Activated T-helper 2 cell treated with anti-CD3 and anti-CD28 coated beads, Interferon-gamma antibody, Interleukin-2, Interleukin-4, amounts not matched to agents 10 μg/mL and 5 μg/mL and 100 μg/mL, durations not matched to agents 14 hours and 24 hours and 36 hours (primary cell): ENCODE measurements at places on chromosomes 6 and 20. TPM values are rescaled to one million over a fixed set of nuclear protein-coding genes. Genes with fewer than 3 reads are reported as not detected.

BCAS1 gene
- total RNA-seq, result not detected in 2 replicates

MCHR2 gene
- total RNA-seq, result not detected in 2 replicates

SMOC2 gene
- not detected in 2 replicates for total RNA-seq

FUCA2 gene
- total RNA-seq, result 20.9 and 22.8 TPM in 2 replicates

CLIC5 gene
- 3.0 and 3.8 TPM in 2 replicates for total RNA-seq

BHLHE23 gene
- total RNA-seq, result not detected in 2 replicates

HDGFL1 gene
- not detected in 2 replicates for total RNA-seq

KHDC1L gene
- 0.32 TPM in 1 of 2 replicates, not detected in the other for total RNA-seq

FAM83B gene
- not detected in 2 replicates for total RNA-seq

SNTA1 gene
- 1.1 and 1.6 TPM in 2 replicates for total RNA-seq

GGTLC1 gene
- not detected in 2 replicates for total RNA-seq

DOK5 gene
- 2.9 and 4.7 TPM in 2 replicates for total RNA-seq

POLR1C gene
- 60.8 and 63.8 TPM in 2 replicates for total RNA-seq
